ENCODE measurements at places on chromosomes 4 and X. TPM values are rescaled to one million over a fixed set of nuclear protein-coding genes. Genes with fewer than 3 reads are reported as not detected.

GRCh38 chr4:31291238-31291637 lies 571.1 kb downstream of the PCDH7 start:
- no peak overlapping the region for H3K27ac ChIP-seq
- no peaks in the 10 kb centered on the region for H3K36me3 ChIP-seq
- H3K4me1 ChIP-seq = no peaks in the 10 kb centered on the region
- DNase-seq = no peak
- no peak overlapping the region for H3K4me3 ChIP-seq

- H3K4me1 ChIP-seq = no peaks in the 10 kb centered on the region
- H3K27ac ChIP-seq = no peak overlapping the region
- H3K36me3 ChIP-seq = no peaks in the 10 kb centered on the region
- H3K27me3 ChIP-seq = peaks cover 3% of the 10 kb centered on the region
Measured at GRCh38 chrX:108270739-108271396, 167.4 kb downstream of the COL4A6 start.

DNA sequence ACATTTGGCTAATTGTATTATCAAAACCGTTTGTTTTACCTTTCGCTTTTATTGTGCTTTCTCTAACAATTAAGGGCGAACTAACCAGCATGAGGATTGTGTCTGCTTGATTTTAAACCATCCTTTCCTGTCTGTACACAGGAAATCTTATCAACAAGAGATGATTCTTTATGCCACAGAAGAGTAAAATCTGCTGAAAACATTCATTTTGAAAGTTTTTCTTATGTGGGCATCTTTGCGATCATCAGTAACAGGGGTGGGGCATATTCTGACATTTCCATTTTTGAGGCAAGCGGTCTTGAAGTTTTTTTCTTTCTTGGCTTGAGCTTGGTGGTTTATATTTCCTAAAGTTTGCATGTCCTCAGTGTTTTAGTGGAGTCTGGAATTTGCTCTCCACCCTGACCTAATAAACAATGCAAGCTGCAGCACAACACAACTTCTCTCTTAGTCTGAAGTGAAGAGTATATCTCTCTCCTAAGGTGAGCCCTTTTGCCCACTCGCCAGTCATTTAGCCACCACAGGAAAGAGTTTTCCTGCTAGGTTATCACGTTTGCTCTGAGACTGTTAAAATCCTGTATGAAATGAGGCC lies 26.6 kb downstream of the NFKB1 start:
- peaks cover 59% of the 10 kb centered on the region for H3K36me3 ChIP-seq
- H3K27ac ChIP-seq = peak overlapping the region; percentile 79
- peak; percentile 24 for DNase-seq
- H3K4me1 ChIP-seq = peaks cover 80% of the 10 kb centered on the region
- H3K4me3 ChIP-seq = peak overlapping the region; percentile 53
- H3K27me3 ChIP-seq = no peaks in the 10 kb centered on the region

Gene XAGE5
- not detected for total RNA-seq

GRCh38 chr4:4869731-4870571 lies 10.5 kb downstream of the MSX1 start:
- peak overlapping the region; percentile 20 for H3K27ac ChIP-seq
- no peak for DNase-seq
- H3K36me3 ChIP-seq = no peaks in the 10 kb centered on the region

DNA sequence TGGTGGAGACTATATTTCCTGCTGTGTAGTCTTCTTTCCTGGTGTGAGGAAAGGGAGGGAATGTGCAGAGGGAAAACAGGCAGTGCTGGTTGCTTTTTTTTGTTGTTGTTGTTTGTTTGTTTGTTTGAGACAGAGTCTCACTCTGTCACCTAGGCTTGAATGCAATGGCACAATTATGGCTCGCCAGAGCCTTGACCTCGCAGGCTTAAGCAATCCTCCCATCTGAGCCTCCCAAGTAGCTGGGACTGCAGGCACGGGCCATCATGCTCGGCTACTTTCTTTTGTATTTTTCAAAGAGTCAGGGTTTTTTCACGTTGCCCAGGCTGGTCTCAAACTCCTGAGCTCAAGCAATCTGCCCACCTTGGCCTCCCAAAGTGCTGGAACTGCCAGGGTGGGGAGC lies 82.5 kb downstream of the RELL1 start:
- no peaks in the 10 kb centered on the region for H3K27me3 ChIP-seq
- H3K36me3 ChIP-seq = peaks cover under 1% of the 10 kb centered on the region
- no peak overlapping the region for H3K27ac ChIP-seq

GRCh38 chr4:108081256-108081655 lies 87.5 kb downstream of the LEF1 start:
- peaks cover 65% of the 10 kb centered on the region for H3K36me3 ChIP-seq
- peaks cover 74% of the 10 kb centered on the region for H3K4me1 ChIP-seq
- H3K4me3 ChIP-seq = peak overlapping the region; percentile 67
- peak overlapping the region; percentile 92 for H3K27ac ChIP-seq

- H3K4me3 ChIP-seq = no peak overlapping the region
- H3K27ac ChIP-seq = no peak overlapping the region
- no peaks in the 10 kb centered on the region for H3K36me3 ChIP-seq
Measured at GRCh38 chrX:15579778-15580747, 20.7 kb downstream of the ACE2 start.

Gene FRMPD4
- not detected for total RNA-seq

Gene PLP1
- not detected for total RNA-seq

Gene DUX4
- total RNA-seq = not detected

- H3K27me3 ChIP-seq = no peaks in the 10 kb centered on the region
- H3K4me1 ChIP-seq = no peaks in the 10 kb centered on the region
- DNase-seq = no peak
- H3K27ac ChIP-seq = no peak overlapping the region
- H3K4me3 ChIP-seq = no peak overlapping the region
- H3K36me3 ChIP-seq = no peaks in the 10 kb centered on the region
Measured at GRCh38 chrX:29948653-29949052, 266.7 kb upstream of the MAGEB2 start.

GRCh38 chr4:49063670-49064069 lies 77.6 kb downstream of the CWH43 start:
- no peaks in the 10 kb centered on the region for H3K4me1 ChIP-seq
- H3K36me3 ChIP-seq = no peaks in the 10 kb centered on the region
- DNase-seq = no peak
- H3K27me3 ChIP-seq = no peaks in the 10 kb centered on the region
- no peak overlapping the region for H3K27ac ChIP-seq

GRCh38 chrX:45750639-45751038 lies 550.0 kb upstream of the DIPK2B start:
- DNase-seq = no peak
- peak overlapping the region; percentile 79 for H3K27ac ChIP-seq
- peaks cover 45% of the 10 kb centered on the region for H3K36me3 ChIP-seq
- peak overlapping the region; percentile 28 for H3K4me3 ChIP-seq
- H3K27me3 ChIP-seq = no peaks in the 10 kb centered on the region

- no peaks in the 10 kb centered on the region for H3K27me3 ChIP-seq
- H3K4me3 ChIP-seq = no peak overlapping the region
- no peaks in the 10 kb centered on the region for H3K36me3 ChIP-seq
Measured at GRCh38 chr4:147801820-147802219, 69.9 kb downstream of the ARHGAP10 start.

Gene FATE1
- not detected for total RNA-seq

DNA sequence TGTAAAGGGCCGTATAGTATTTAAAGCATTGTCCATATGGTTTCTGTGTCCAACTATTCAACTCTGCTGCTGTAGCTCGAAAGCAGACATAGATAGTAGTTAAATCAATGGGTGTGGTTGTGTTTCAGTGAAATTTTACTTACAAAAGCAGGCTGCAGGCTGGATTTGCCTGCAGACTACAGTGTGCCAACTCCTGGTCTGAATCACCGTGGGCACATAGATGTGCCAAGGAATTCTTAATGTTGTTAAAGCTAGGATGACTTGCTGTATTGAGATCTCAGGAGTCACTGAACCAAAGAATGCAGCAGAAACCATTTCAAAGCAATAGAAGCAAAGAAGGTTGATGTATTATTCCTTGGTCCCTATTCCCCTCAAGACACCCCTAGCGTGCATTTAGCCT lies 379.0 kb downstream of the STIM2 start:
- no peaks in the 10 kb centered on the region for H3K4me1 ChIP-seq
- H3K36me3 ChIP-seq = no peaks in the 10 kb centered on the region
- H3K4me3 ChIP-seq = no peak overlapping the region
- no peaks in the 10 kb centered on the region for H3K27me3 ChIP-seq
- H3K27ac ChIP-seq = no peak overlapping the region

DNA sequence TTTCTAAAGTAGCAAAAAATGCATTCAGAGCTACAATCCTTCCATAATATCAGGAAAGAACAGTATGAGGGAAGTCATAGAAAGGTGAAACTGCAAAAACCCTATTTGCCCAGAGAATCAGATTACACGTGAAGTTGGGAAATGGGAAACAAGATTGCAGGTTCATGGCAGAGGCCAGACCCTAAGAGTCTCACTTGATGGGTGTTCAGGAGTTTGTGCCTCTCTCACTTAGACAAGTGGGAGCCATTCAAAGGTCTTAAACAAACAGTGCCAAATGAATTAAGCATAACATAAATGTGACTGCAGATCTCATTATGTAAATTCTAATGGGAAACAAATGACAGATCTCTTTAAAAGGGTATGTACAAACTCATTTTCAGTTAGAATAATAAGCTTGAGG lies 91.6 kb downstream of the ARAP2 start:
- H3K36me3 ChIP-seq = peaks cover 34% of the 10 kb centered on the region
- H3K4me1 ChIP-seq = no peaks in the 10 kb centered on the region
- DNase-seq = no peak
- H3K27ac ChIP-seq = no peak overlapping the region
- H3K27me3 ChIP-seq = no peaks in the 10 kb centered on the region

Gene SERPINA7
- not detected for total RNA-seq

Gene SLC2A9
- 0.39 TPM for total RNA-seq

Gene GPR173
- total RNA-seq = 0.14 TPM

GRCh38 chr4:89306486-89307177 lies 968 bp downstream of the GPRIN3 start:
- no peaks in the 10 kb centered on the region for H3K27me3 ChIP-seq
- DNase-seq = peak; percentile 24
- no peaks in the 10 kb centered on the region for H3K36me3 ChIP-seq
- H3K27ac ChIP-seq = peak overlapping the region; percentile 93

DNA sequence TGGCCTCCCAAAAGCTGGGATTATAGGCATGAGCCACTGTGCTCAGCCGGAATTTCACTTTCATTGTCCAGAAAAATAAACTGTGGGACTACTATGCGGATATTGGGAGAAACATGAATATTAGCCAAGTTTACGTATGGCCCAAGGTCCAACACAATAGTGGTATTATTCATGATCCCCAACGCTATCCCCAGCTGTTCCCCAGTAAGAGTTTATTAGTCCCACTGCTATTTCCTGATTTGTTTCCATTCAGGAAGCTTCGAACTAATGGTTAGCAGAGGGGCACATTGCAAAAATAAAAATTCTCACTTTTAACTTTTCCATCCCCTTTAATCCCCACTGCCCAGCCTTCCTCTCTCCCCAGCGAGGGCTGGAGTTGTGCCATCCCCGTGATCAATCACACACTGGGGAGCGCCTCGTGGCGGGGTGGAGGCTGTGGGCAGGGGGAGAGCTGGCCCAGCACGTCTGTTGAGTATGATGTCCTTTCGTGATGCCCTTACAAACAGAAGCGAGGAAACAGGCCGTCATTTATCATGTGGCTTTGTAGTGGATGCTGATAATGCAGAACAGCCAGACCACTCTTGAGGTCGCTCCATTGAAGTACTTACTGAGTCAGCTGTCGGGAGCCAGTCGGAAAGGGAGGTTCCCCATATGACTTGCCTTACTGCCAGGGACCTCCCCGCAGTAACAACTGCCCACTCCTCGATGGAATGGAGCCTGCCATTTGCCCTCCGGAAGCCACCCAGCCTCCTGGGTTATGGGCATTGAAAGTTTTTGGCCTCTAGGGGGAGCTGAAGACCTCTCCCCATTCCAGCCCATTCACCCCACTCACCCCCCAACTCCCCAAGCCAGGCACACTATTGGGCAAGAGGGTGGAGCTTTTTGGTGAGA lies 117.0 kb downstream of the KDR start:
- DNase-seq = peak; percentile 11
- H3K4me3 ChIP-seq = no peak overlapping the region
- H3K36me3 ChIP-seq = no peaks in the 10 kb centered on the region
- H3K4me1 ChIP-seq = no peaks in the 10 kb centered on the region
- no peak overlapping the region for H3K27ac ChIP-seq

Gene SCML2
- total RNA-seq = 2.9 TPM

DNA sequence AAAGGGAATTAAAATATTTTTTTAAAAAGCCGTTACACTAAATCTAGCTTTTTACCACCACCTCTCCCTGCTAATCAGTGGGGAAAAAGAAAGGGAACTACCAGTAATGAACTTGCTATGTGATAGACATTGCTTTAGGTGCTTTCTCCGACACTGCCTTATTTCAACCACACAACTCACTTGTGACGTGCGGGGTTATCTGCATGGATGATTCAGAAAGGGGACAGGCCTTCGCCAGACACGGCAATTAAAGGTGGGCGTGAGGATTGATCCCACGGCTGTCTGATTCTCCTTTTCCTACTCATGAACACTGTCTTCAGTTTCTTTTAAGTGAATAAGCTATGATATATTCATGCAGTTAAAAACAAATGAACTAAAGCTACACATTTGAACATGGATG lies 882 bp upstream of the CXCR3 start:
- DNase-seq = peak; percentile 83
- H3K4me3 ChIP-seq = peak overlapping the region; percentile 78
- H3K36me3 ChIP-seq = peaks cover 28% of the 10 kb centered on the region
- H3K27me3 ChIP-seq = no peaks in the 10 kb centered on the region
- H3K4me1 ChIP-seq = peaks cover 89% of the 10 kb centered on the region

Gene RIPPLY1
- total RNA-seq = not detected

GRCh38 chr4:148214529-148215166 lies 227.6 kb downstream of the NR3C2 start:
- peaks cover 24% of the 10 kb centered on the region for H3K4me1 ChIP-seq
- DNase-seq = no peak
- H3K27me3 ChIP-seq = no peaks in the 10 kb centered on the region
- H3K36me3 ChIP-seq = no peaks in the 10 kb centered on the region
- no peak overlapping the region for H3K4me3 ChIP-seq

Gene ARSJ
- total RNA-seq = 0.05 TPM

Gene SOX3
- not detected for total RNA-seq

Gene CLDN2
- total RNA-seq = not detected

DNA sequence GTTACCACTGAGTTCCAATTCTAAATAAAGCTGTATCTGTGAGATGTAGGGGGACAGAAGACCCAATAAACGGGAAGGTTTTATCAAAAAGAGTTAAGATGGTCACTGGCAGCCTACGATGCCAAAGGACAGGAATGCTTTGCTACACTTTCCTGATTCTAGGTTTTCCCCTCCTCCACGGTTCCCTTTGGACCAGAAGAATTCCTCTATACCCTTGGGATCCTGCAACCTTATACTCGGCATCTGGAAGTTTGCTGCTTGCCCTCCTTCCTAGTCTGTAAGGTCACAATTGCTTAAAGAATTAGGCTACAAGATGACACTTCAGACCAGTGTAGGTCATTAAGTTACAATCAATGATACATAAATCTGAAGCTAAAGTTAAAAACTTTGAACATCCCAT lies 64.3 kb downstream of the SCML2 start:
- no peaks in the 10 kb centered on the region for H3K36me3 ChIP-seq
- no peak for DNase-seq
- no peaks in the 10 kb centered on the region for H3K4me1 ChIP-seq

GRCh38 chrX:16141422-16142245 lies 18.3 kb downstream of the GRPR start:
- H3K4me1 ChIP-seq = peaks cover 3% of the 10 kb centered on the region
- H3K4me3 ChIP-seq = no peak overlapping the region
- DNase-seq = no peak
- H3K27ac ChIP-seq = no peak overlapping the region

Gene GPR50
- not detected for total RNA-seq
